Right hindlimb (tissue), 1 donor: ENCODE measurements at places on chromosomes 11 and 22.

- DNase-seq: no peak
Observed at GRCh38 chr11:79431535-79431934, 9.3 kb downstream of the TENM4 start.

GRCh38 chr22:32979606-32980005 lies 78.6 kb downstream of the SYN3 start:
- DNase-seq: no peak

DNA sequence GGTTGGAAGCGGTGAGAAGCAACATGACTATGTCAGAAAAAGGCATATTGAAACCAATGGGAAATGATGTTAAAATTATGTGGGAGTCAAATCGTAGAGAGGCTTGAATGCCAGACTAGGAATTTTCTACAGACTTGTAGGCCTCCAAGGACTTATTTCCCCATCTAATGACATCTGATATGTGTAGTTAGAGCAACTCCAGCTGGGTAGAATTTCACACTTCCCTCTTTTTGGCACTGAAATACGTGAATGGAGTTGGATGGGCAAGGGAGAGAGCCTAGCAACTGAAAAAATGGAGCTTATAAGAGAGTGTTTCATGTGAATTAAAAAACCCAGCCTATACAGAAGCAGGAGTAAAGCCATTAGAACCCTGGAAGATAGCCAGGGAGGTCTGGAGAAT lies 304.2 kb downstream of the INSC start:
- no peak for DNase-seq

- no peak for DNase-seq
Observed at GRCh38 chr11:45159781-45160365, 13.4 kb downstream of the PRDM11 start.

DNA sequence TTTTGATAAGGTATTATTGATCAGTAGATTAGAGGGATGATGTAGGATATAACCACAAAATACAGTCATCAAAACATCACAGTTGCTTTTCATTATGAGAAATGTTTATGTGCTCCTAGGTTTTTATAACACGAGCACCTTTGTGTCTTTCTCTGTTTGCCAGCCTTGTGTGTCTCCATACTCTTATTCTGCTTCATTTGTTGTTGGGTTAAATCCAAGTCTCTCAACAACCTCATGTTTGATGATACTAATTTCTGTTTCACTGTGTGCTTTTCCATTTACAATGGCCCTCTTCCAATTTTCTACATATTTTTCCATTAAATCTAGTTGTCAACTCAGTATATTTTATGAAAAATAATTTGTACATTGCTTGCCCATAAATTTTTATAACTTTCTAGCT lies 107.7 kb upstream of the POU2AF2 start:
- no peak for DNase-seq

GRCh38 chr11:36469063-36469462 lies 41.0 kb downstream of the TRAF6 start:
- no peak for DNase-seq

GRCh38 chr11:68375766-68376165 lies 63.4 kb downstream of the LRP5 start:
- DNase-seq: no peak

- no peak for DNase-seq
Observed at GRCh38 chr22:23501708-23502107, 78.4 kb downstream of the IGLL1 start.

GRCh38 chr22:26134654-26135330 lies 34.5 kb upstream of the SEZ6L start:
- no peak for DNase-seq
